ENCODE measurements at places on chromosomes 2 and 18. TPM values are rescaled to one million over a fixed set of nuclear protein-coding genes. Genes with fewer than 3 reads are reported as not detected.

ALK gene
- not detected for total RNA-seq

KCNK3 gene
- 0.05 TPM for total RNA-seq

PPP1R1C gene
- 0.51 TPM for total RNA-seq

MSGN1 gene
- not detected for total RNA-seq

ALPG gene
- 0.05 TPM for total RNA-seq

ZC3H15 gene
- 105 TPM for total RNA-seq

CFAP53 gene
- 0.14 TPM for total RNA-seq

MOGAT1 gene
- total RNA-seq, result not detected

MPP4 gene
- total RNA-seq, result 2.2 TPM

CACNB4 gene
- 0.17 TPM for total RNA-seq

KCNJ3 gene
- not detected for total RNA-seq

CIB4 gene
- total RNA-seq, result not detected

PLCD4 gene
- total RNA-seq, result 4.7 TPM

C2orf92 gene
- total RNA-seq, result 0.88 TPM

CD207 gene
- total RNA-seq, result not detected

ITPRIPL1 gene
- 7.0 TPM for total RNA-seq

COL4A3 gene
- total RNA-seq, result under 0.01 TPM

CREG2 gene
- total RNA-seq, result 1.4 TPM

ANTXR1 gene
- 0.68 TPM for total RNA-seq

EVA1A gene
- 66.7 TPM for total RNA-seq

PID1 gene
- under 0.01 TPM for total RNA-seq

ADRA2B gene
- total RNA-seq, result 0.05 TPM

DES gene
- total RNA-seq, result not detected

LCT gene
- total RNA-seq, result under 0.01 TPM

ANKRD36C gene
- 56.8 TPM for total RNA-seq

CTNNA2 gene
- not detected for total RNA-seq

ATRAID gene
- total RNA-seq, result 111 TPM

PREPL gene
- 19.4 TPM for total RNA-seq

CWC22 gene
- 24.0 TPM for total RNA-seq

CENPO gene
- 24.9 TPM for total RNA-seq

DSC3 gene
- total RNA-seq, result 0.14 TPM

MARCO gene
- not detected for total RNA-seq

RTKN gene
- 27.0 TPM for total RNA-seq

SSB gene
- total RNA-seq, result 75.2 TPM

PSMA8 gene
- total RNA-seq, result not detected

CD8B2 gene
- total RNA-seq, result not detected

SLC23A3 gene
- 1.3 TPM for total RNA-seq

CNGA3 gene
- total RNA-seq, result not detected

SPATS2L gene
- total RNA-seq, result 54.0 TPM

DLX1 gene
- total RNA-seq, result not detected

C2orf80 gene
- not detected for total RNA-seq

GAREM2 gene
- total RNA-seq, result 0.68 TPM

Measured in dermis blood vessel endothelial cell (primary cell).